ENCODE measurements at places on chromosomes 3 and 15. TPM values are rescaled to one million over a fixed set of nuclear protein-coding genes. Genes with fewer than 3 reads are reported as not detected.

Gene GOLGA6L10
- total RNA-seq = 0.83 TPM

Gene CHDH
- total RNA-seq = 0.21 TPM

Gene MINDY2
- 14.9 TPM for total RNA-seq

Gene GOLGA6B
- total RNA-seq = not detected

Gene ZDHHC23
- 1.8 TPM for total RNA-seq

Gene FILIP1L
- total RNA-seq = 1.5 TPM

Gene NEK10
- total RNA-seq = 0.74 TPM

Gene GHSR
- not detected for total RNA-seq

Gene ERICH6
- total RNA-seq = 0.21 TPM

Gene ALS2CL
- 1.4 TPM for total RNA-seq

Gene C2CD4A
- not detected for total RNA-seq

Gene AEN
- 52.6 TPM for total RNA-seq

Gene CPEB1
- 0.18 TPM for total RNA-seq

Gene TMC3
- not detected for total RNA-seq

Gene ANKRD63
- not detected for total RNA-seq

Gene OR4M2
- not detected for total RNA-seq

Gene AMIGO3
- total RNA-seq = 2.0 TPM

Gene TTLL13
- not detected for total RNA-seq

Gene DCLK3
- not detected for total RNA-seq

Gene TM4SF4
- total RNA-seq = not detected

Gene BLM
- 52.3 TPM for total RNA-seq

Gene ROPN1B
- not detected for total RNA-seq

Gene CCDC71
- 21.8 TPM for total RNA-seq

Gene CATSPER2
- 6.0 TPM for total RNA-seq

Gene HES1
- not detected for total RNA-seq

Gene XCR1
- not detected for total RNA-seq

Gene DOCK3
- 3.4 TPM for total RNA-seq

Gene IQCH
- total RNA-seq = 0.97 TPM

Gene CILP
- total RNA-seq = 0.05 TPM

Gene OXTR
- 0.70 TPM for total RNA-seq

Gene SLC12A1
- total RNA-seq = not detected

Gene CNTN3
- not detected for total RNA-seq

Gene GOLGA8S
- total RNA-seq = 1.0 TPM

Gene SPATA12
- total RNA-seq = not detected

Gene FANCI
- total RNA-seq = 203 TPM

Gene SOX2
- not detected for total RNA-seq

Gene CAMKV
- not detected for total RNA-seq

Gene NANOGP8
- total RNA-seq = not detected

Gene IL20RB
- total RNA-seq = 1.6 TPM

Gene FAM81A
- total RNA-seq = 4.7 TPM

Gene BBX
- 27.3 TPM for total RNA-seq

Gene CCR3
- 0.37 TPM for total RNA-seq
